ENCODE measurements at places on chromosomes 12 and 14.

- DNase-seq: no peak
These were observed 28.2 kb downstream of the PALS1 start for GRCh38 chr14:67269298-67270060.

DNA sequence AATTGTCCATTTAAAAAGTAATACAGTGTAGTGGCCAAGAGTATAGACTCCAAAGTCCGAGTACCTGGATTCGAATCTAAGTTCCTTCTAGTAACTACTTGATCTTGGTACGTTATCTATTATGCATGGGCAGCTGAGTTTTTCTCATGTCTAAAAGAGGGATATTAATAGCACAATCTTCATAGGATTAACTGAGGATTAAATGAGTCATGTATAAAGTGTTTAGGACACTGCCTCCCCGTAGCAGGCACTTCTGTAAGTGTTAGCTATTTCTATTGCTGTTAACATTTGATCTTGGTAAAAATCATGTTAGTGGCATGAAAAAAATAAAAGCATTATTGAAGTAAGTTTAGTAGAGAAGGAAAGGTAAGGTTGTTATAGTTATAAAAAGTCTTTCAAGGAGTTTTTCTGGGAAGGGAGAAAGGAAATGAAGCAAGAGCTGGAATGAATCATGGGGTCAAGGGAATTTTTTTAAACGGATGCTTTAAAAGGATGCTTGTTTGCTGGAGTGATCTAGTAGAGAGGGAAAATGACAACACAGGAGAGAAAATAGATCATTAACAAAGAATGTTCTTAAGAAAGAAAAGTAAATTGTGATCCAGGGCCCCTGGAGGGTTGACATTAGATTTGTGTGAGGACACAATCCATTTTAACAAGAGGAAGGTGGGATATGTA is 502.2 kb upstream of the USP15 start:
- no peak for DNase-seq

GRCh38 chr12:113239288-113239771 is 18.1 kb downstream of the TPCN1 start:
- DNase-seq: no peak

GRCh38 chr12:97944576-97944975 is 482.0 kb downstream of the RMST start:
- DNase-seq: no peak

DNA sequence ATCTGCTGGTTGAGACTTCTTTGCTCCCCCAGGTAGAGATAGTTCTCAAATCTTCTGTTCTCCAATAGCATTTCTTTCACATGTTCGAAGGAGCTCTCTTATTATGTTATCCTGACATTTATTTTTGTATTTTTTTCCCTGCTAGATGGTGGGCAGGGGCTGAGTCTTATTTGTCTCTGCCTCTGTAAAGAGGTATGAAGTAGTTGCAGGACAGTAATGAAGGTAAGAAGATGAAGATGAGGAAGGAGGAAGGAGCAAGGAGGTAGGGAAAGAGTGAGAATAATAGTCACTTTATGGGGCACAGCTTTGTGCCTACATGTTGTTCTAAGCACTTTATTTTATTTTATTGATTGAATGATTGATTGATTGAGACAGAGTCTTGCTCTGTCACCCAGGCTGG is 5.0 kb upstream of the CIROP start:
- DNase-seq: no peak

- no peak for DNase-seq
These were observed 476.1 kb upstream of the SOX5 start for GRCh38 chr12:24425601-24425970.

- no peak for DNase-seq
These were observed 240.3 kb downstream of the EMP1 start for GRCh38 chr12:13436696-13437391.

GRCh38 chr14:25526290-25526689 is 476.3 kb upstream of the STXBP6 start:
- no peak for DNase-seq

DNA sequence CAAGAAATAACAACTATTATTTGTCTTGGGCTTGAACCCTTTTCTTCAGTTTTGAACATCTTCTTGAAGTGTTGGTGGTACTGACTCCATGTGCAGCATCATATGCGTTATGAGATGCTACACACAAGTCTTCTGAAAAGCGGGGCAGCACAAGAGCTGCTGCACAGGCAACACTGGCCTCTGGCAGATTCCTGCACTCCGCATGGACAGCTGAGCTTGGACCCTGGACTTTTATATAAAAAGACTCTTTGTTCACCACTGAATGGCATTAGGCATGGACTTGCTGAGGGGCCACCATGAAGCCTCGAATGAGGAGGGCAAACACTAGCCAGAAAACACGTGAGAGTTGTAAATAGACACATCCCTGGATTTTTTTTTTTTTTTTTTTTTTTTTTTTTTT is 210.8 kb upstream of the NPAS3 start:
- no peak for DNase-seq

DNA sequence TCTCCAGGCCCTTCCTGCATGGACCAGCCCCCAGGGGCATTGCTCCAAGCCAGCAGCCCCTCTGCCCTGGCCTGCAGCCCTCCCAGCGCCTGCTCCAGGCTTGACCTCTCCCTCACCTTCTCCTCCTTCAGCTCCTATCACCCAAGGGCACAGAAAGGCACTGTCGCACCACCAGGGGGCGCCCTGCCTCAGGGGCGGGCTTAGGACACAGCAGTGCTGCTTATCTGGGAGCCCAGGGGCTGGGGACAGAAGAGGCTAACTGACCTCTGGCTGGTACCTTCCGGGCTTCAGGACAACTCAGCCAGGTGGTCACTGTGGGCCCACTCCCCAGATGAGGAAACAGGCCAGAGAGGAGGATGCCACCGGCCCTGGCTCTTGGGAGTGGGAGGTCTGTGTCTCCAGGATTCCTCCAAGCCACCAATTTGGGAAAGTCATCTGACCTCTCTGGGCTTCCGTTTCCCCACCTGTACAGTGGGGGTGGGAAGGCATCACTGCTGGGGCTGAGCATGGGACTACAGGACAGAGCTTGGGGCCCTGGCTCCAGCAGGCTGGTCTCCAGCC is 25.3 kb upstream of the GPR132 start:
- DNase-seq: peak; percentile 80

DNA sequence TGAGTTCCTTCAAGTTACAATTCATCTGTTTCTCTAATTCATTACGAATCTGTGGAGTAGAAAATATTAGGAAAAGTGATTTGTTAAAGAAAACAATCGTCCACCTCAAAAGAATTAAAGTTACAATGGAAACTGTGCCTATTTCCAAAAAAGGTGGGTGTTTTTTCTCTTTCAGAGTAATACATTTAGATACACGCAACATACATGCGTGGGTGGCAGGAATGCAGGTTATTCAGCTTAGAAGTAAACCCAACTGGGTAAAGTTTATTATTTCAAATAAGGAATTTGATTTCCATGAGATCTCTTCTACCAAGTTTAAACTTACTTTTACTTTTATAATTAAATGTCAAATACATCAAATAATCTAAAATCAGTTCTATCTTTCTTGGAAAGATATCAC is 52.2 kb downstream of the SSH1 start:
- no peak for DNase-seq

DNA sequence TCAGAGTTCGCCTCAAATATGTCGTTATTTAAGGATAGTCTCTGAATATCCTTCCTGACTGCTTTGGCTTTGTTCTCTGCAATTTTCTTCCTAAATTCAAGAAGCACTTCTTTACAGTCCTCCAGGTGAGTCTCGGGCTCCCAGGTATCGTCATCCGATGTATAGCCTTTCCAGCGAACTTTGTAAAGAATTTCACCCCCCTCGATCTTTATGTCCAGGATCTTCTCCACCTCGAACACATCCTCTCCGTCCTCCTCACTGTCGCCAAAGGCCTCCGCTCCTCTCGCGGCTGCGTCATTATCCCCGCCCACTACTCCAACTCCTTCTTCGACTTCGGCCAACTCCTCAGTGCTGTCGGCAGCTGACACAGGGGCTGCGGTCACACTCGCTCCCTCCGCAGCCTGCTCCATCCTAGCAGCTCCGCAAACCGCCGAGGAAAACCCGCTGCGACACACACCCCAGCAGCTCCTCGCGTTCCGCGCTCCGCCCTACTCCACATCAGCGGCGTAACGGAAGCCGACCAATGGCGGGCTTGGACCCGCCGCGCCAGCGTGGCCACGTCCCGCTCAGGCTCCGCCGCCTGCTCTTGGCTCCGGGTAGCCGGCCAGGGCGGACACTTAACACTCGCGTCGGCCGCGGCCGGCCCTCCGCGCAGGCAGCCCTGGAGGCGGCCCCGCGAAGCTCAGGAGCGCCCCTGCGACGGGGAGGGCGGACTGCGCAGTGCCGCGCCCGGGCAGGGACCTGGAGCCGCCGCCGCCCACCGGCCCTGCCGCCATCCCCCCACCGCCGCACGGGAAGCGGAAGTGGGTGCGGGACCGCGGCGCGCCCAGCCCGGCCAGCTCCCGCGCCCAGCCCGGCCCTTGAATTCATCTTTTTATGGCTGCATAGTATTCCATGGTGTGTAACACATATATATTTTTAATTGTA is 4.1 kb downstream of the CD163L1 start:
- DNase-seq: no peak

DNA sequence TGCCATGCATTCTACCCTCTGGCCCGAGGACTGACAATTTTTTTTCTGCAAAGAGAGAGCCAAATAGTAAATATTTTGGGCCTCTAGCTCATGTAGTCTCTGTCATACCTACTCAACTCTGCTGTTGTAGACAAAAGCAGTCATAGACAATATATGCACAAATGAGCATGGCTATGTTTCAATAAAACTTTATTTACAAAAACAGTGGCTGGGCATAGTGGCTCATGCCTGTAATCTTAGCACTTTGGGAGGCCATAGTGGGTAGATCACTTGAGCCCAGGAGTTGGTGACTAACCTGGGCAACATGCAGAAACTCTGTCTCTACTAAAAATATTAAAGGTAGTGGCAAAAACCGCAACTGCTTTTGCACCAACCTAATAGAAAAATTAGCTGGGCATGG is 153.7 kb upstream of the BTG1 start:
- no peak for DNase-seq

GRCh38 chr14:73888971-73889370 is 2.3 kb downstream of the ZNF410 start:
- DNase-seq: no peak

DNA sequence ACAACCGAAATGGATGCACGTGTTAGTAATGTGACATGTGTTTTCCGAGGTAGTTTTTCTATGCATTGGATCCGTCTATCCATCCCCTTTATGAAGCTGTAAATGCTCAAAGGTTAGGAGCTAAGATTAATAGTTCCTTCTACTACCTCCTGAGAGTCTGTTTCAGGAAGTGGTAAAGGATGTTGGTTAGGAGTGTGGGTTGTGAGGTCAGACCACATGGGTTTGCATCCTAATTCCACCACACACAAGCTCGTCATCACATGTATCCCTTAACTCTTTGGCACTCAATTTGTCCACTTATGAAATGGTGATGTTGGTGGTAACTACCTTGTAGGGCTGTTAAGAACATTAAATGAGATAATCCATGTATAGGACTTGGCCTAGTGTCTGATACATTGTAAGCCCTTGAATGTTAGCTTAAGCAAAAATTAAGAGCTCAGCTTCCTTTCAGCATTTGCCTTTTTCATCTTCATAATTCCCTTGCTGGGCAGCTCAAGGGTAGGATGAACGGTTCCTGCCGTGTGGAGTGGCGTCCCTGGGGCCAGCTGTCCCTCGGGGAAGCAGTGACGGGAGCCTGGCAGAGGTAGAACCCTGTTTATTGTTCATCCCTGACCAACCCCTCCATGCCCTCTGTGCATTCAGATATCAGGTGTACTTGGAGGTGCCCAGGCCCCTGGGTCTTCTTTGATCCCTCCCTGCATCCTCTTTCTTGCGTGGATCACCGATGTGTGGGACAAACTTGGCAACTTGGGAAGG is 52.3 kb downstream of the TSPAN9 start:
- DNase-seq: no peak

- DNase-seq: no peak
These were observed 743 bp downstream of the NDUFA12 start for GRCh38 chr12:95002754-95003153.

DNA sequence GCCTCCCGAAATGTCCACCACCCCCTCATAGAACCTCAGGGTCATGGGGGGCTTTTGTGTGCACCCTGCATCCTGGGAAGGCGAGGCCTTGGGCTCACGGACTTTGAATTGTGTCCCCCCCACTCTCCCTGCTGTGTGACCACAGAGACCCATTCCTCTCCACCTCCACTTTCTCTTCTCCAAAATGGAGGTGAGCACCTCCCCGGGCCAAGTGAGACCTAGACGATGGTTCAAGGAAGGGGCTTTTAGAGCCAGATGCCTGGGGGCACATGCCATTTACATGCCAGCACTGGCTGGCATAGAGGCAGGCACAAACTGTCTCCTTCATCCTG is 33.5 kb downstream of the CYP46A1 start:
- no peak for DNase-seq

DNA sequence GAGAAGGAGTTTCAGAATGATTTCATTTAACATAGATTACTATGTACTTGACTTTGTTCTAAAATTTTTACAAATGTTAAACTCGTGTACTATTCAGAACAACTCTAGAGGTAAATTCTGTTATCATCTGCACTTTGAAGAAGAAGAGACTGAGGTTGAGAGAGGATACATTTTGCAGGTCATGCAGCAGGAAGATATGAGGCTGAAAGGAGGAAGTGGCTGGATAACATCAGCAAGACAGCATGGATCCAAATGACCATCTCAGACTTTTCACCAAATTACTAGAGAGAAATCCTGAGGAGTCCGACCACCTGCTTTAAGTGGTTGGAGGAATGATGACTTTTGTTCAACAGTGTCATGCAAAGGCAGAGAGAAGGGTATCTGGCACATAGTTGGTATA is 84.9 kb downstream of the ASCL4 start:
- no peak for DNase-seq

GRCh38 chr12:46269429-46270241 is 792 bp upstream of the SLC38A1 start:
- DNase-seq: peak; percentile 28

GRCh38 chr12:102095677-102096263 is 24.1 kb downstream of the NUP37 start:
- no peak for DNase-seq

DNA sequence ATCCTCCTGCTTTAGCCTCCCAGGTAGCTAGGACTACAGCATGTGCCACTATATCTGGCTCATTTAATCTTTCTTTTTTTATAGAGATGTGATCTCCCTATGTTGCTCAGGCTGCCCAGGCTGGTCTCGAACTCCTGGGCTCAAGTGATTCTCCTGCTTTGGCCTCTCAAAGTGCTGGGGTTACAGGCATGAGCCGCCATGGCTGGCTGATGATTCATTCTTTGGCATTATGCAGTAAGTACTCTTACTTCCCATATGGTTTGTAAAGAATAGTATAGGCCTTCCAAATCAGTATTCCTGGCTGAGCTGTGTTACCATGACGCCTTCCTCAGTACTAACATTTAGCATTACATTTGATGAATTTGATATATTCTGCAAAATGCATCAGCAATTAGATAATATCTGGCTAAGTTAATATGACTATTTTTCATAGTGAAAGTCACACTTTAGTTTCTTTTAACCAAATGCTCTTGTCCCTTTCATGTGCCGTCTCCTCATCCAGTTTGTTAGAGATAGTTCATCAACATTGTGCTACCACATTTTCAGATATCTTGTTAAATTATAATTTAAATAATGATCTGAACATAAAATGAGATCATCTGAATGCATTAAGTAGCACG is 3.2 kb upstream of the MIA2 start:
- DNase-seq: no peak

Data from activated CD8-positive, alpha-beta memory T cell treated with anti-CD3 and anti-CD28 coated beads for 4 hours (primary cell).